Foreskin keratinocyte (primary cell): ENCODE measurements at places on chromosomes 13 and 19.

- no peak for DNase-seq
These were observed 307.0 kb downstream of the UQCRFS1 start for GRCh38 chr19:28905996-28906395.

DNA sequence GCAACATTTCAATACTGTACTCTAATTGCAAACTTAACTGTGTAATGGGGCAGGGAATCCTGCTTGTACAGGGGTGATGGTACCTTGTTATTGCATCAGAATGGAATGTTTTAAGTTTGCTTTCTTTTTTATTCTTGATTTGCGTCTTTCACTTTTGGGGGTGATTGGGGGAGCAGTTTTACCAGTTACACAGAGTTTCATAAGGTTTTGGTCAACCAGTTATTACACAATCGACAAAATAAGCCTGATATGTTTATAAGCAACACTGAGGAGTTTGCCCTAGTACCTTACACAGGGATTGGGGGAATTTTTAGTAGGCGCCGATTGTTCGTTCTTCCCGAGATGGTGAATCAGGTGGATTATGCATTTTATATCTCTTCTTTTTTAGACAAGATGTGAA lies 2.7 kb downstream of the KLF5 start:
- DNase-seq = no peak

- DNase-seq = no peak
These were observed 190.9 kb downstream of the KLF12 start for GRCh38 chr13:73943137-73943964.

DNA sequence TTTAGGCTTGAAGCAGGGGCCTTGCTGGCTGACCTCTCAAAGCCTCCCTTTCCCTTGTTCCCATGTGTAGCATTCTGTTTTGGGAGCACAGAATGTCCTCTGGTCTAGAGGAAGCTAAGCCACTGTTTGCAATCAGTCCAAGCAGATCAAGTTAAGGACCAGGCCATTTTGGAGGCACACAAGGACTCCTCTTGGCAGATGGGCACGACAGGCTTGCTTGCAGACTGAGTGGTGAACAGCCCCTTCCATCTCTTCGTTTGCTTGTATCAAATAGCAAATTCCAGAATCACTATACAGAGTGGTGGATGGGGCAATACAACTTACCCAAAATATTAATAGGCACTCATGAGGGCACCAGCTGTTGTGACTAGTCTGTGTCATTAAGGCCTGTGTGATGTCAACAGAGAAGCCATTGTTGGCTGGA lies 215.5 kb upstream of the SERP2 start:
- no peak for DNase-seq

- DNase-seq = no peak
These were observed 505.3 kb downstream of the COG6 start for GRCh38 chr13:40160618-40161350.

DNA sequence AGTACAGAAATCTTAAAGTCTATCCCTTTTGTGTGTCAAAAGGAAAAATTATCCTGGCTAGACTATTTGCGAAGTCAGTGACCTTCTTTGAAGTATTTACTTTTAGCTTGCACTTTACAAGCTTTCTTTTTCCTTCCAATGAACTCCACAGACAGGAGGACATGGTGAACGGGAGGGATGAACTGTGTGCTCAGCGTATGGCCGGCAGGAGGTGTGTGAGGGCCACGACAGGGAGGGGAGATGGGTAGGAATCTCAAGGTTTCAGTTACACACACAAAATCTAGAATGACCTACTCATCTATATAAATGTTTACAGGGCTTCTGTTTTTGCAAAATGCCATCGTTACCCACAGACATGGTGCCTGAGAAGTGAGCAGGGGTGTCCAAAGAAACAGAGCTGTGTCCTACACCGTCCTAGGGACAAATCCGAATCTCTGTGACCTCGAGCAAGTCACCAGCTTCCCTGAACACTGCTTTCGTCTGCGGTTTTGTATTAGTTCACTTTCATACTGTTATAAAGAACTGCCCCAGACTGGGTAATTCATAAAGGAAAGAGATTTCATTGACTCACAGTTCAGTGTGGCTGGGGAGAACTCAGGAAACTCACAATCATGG lies 537.2 kb downstream of the LIG4 start:
- no peak for DNase-seq

GRCh38 chr13:95626768-95627167 lies 17.7 kb downstream of the DZIP1 start:
- DNase-seq = no peak

DNA sequence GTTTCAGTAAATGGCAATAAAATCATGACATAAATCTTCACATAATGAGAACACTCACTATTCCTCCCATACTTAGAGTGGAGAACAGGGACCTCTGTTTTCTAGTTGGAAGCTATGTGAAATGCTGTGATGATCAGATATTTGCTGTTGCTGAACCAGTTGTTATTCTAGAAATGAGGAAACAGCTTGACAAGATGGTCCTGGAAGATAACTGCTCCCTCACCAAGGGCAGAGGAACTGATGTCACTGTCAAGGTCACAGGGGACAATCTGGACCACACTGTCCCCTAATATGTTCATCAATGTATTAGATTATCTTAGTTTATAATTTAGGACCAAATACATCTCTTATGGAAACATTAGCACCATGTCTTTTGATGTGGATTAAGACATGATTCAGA lies 1173.3 kb downstream of the PCDH17 start:
- no peak for DNase-seq

DNA sequence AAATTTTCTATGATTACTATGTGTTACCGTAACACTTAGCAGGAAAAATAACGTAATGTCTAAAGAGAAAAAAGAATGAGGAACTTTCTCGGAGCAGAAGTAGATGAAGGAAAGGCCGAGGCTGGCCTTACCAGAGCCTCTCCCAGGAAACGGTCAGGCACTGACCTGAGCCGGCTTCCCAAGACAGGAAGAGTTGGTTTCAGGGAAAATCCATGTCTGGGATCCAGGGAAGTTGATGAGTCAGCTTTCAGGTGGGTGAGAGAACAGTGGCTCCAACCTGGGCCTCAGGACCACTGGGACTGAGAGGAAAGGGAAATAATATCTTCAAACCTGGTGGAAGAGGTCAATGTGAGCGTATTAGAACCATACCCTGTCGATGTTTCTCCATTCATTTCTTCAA lies 93.3 kb upstream of the UBL3 start:
- DNase-seq = no peak
